ENCODE measurements at places on chromosomes 6 and 20.

- no peak for DNase-seq
These were observed 11.8 kb upstream of the SNRPC start for GRCh38 chr6:34745277-34746103.

DNA sequence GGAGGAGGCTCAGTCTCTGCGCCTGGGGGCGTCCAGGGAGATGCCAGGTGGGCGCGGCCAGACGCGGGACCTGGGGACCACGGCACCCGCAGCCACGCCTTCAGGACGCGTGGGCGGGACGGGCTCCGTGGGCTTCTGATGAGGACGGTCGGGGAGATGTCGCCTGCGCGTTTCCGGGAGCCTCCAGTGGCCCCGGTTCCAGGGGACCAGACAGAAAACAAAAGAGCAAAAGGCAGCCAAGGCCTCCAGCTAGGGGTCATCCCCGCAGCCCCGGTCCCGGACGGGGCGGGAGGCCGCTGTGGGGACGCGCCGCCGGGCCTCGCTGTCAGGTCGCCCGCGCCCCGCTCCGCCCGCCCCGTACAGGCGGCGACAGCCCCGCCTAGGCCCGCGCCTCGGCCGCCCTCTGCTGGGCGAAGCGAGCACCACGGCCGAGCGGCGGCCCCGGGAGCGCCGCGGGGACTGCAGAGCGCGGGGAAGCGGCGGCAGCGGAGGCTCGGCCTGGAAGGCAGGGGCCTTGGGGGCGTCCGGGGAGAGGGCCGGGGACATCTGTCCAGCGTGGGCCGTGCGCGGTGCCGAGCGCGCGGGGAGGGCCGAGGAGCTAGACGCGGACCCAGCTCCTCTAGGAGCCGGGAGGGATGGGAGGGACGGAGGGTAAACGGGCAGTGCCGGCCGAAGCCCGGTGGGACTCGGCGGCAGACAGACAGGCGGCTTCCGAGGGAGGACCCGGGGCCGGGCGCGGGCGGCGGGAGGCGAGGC is 48.7 kb downstream of the TMEM242 start:
- peak; percentile 90 for DNase-seq

- no peak for DNase-seq
These were observed 51.8 kb upstream of the MYB start for GRCh38 chr6:135129136-135129856.

DNA sequence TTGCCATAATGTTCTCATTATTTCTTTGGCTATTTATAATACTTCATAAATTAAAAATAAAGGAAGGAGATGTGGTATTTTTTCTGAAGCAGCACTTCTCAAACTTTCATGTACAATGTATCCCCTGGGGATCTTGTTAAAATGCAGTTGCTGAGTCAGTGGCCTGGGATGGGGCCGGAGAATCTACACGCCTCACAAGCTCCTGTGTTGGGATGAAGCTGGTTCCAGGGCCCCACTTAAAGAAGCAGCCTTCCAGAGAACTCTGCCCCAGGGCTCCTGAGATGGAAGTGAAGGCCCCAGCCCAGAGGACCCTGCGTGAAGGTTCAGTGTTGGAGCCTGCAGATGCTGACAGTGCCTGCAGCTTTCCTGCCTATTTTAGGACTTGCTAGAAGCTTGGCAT is 40.1 kb upstream of the SLC23A2 start:
- no peak for DNase-seq

- no peak for DNase-seq
These were observed 200.7 kb upstream of the BMP2 start for GRCh38 chr20:6566821-6567220.

DNA sequence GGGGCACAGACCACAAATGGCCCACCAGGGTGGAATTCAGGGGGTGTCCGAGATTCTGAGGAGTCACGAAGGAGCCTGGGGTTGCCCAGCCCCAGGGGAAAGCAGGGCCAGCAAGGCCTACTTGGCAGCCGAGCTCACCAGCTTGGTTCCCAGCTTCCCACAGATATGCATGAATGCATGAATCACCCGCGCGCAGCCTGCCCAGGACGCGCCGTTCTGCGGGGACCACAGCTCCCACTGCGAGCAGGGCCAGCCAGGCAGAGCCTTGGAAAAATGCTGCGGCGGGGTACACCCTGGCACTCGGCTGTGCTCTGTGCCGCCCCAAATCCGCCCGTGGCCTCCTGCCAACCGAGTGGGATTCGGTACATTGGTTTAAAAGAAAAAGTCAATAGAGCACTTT is 211.0 kb downstream of the NFATC2 start:
- DNase-seq, result no peak

- no peak for DNase-seq
These were observed 5.3 kb upstream of the ADGRF5 start for GRCh38 chr6:46927066-46927465.

GRCh38 chr6:48194596-48195295 is 83.7 kb upstream of the PTCHD4 start:
- DNase-seq, result no peak

GRCh38 chr6:161169035-161169434 is 104.8 kb downstream of the AGPAT4 start:
- DNase-seq, result no peak

GRCh38 chr6:30752157-30752927 is 8.0 kb upstream of the IER3 start:
- DNase-seq, result no peak

GRCh38 chr6:5749651-5750215 is 257.0 kb downstream of the NRN1 start:
- DNase-seq, result no peak

DNA sequence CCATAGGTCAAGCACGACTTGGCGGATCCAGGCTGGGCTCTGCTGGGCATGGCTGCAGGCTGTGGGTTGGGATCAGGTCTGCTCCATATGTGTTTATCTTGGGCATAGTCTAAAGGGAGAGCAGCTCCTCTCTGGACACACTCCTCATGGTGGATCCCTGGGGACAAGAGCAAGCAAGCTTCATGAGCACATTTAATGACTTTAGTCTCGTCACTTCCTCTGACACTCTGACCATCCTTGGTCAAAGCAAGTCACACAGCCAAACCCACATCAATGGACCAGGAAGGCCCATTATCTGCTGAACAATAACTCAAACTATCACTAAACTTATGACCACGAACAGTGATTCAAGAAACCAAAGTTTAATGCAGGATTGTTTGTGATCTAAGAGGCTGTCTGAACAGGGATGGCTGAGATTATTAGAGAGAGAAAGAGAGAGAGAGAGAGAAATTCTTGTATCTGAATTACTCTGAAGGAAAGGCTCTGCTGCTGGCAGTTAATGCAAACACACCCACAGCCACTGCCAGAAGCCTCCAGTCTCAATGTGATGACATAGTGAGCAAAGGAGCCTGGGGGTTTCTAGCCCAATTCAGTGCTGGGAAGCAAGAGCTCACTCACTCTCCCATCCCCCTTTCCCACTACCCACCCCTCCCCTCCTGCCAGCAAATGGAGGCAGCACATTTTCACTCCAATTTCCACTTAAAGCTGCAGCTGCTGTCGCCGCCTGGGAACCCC is 490.2 kb upstream of the SULF2 start:
- no peak for DNase-seq

- no peak for DNase-seq
These were observed 11.8 kb upstream of the BFSP1 start for GRCh38 chr20:17542993-17543412.

GRCh38 chr20:2253256-2253655 is 42.5 kb upstream of the TGM3 start:
- DNase-seq, result no peak

GRCh38 chr20:47758517-47759450 is 26.5 kb downstream of the SULF2 start:
- DNase-seq, result no peak

DNA sequence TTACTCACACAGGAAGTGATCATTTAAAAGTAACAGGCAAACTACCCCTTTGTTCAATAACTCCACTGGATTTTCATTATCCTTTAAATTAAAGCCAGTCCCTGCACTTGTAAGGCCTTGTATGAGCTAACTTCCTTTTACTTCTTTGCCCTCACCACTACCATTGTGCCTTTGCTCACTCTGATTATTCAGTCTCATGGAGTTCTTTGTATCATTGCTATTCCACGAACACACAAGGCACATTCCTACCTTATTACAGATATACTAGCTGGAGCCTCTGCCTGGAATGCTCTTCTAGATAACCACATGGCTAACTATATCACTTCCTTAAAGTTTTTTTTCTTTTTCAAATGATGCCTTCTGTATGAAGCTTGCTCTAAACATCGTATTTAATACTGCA is 748.6 kb upstream of the HS3ST5 start:
- no peak for DNase-seq

- peak; percentile 75 for DNase-seq
These were observed at the start of gene TUBB2B for GRCh38 chr6:3227363-3228045. TSS of gene TUBB2B (minus strand) at chr6:3227653. CDS start at chr6:3227543, 110 bp downstream.

- no peak for DNase-seq
These were observed 129.0 kb upstream of the TNFAIP3 start for GRCh38 chr6:137737836-137738596.

- DNase-seq, result no peak
These were observed 61.1 kb upstream of the TBX18 start for GRCh38 chr6:84825461-84825860.

DNA sequence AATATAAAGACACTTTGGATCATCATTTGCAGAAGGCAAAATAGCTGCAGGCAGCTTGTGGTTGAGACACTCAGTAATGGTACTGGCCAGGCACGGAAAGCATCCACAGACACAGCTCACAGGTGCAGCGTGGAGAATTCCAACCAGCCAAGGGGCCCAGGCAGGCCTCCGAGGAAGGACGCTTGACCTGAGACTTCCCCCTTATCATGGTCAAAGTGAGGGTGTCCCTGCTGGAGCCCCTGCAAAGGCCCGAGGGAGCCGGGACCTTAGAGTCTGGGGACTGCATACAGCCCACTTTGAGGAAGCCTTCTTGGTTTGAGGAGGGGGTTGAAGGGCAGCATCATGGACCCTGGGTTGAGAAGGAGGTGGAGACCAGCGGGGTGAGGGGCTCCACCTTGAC is 15.1 kb upstream of the MYT1 start:
- DNase-seq, result no peak

- no peak for DNase-seq
These were observed 9.9 kb upstream of the ASCC3 start for GRCh38 chr6:100891079-100891478.

DNA sequence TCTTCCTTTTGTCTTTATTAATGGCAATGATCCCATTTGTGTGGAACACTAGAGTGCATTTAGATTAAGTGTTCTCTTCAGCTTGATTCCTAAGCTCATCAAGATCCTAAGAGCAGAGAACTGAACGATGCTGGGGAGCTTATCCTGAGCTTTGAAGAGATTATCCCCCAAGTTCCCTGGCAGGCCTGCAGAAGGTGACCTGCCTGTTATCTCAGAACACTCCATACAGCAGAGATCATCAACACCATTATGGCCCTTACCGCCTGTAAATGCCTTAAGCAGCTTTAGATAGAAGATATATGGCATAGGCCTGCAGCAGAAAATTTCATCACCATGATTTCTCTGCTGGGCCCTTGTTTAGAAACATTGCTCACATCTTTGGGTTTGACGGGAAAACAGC is 779.9 kb upstream of the MAP3K7 start:
- DNase-seq, result no peak

DNA sequence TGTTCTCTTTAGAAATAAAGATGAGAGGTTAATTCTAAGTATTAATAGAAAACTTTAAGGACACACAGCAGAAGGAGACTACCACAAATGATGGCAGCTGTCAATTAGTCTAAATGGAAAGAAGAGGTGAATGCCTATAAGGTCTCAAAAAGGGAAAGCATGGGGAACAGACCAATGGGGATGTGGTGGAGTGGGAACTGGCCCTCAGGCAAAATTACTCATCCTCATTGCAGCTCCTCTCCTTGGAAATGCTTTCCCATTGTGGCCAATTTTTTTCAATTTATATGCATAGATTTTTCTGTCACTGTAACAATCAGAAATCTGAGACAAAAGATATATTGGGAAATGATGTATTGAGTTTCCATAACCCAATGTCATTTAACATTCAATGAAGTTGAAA is 222.9 kb upstream of the DEFB112 start:
- DNase-seq, result no peak

- DNase-seq, result no peak
These were observed 268.8 kb downstream of the KCNQ5 start for GRCh38 chr6:72890671-72891070.

GRCh38 chr6:109984410-109984809 is 6.3 kb downstream of the GPR6 start:
- DNase-seq, result no peak

- DNase-seq, result no peak
These were observed 95.7 kb downstream of the SLC24A3 start for GRCh38 chr20:19308146-19308545.

GRCh38 chr20:3209946-3210317 is 634 bp downstream of the ITPA start:
- DNase-seq, result no peak

DNA sequence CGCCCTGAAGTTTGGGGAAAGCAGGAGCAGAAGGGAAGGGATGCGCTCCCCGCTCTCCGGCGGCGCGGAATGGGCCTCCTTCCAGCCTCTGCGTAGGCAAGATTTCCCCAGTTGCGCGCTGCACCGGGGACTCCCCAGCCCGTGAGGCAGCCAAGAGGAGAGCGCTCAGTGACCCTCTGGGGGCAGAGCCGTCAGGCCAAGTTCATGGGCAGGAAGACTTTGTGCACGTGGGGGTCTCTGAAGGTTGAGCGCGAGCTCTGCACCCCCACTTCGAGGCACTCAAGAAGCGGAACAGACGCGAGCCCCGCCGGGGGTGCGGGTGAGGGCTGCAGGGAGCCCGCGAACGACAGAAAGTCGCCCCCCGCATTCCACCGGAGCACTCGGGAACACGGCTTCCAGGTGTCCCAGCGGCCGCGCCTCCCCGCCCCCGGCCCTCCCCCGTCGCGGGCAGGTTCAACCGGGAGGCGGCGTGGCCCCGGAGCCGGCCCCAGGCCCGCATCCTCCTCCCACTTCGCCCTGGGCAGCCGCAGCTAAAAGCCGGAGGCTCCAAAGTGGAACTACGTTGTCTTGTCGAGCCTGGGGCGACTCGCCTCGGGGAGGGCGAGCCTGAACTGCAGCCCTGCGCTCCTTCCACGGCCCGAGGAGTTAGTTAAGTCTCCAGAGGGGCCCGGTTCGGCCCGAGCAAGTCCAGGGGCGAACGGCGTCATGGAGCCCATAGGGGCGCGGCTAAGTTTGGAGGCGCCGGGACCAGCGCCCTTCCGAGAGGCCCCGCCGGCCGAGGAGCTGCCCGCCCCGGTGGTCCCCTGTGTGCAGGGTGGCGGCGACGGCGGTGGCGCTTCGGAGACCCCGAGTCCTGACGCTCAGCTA is at the start of gene PPP1R3G:
PPP1R3G (plus strand) TSS at position 561 of the 867 bp plus-strand sequence; CDS start at position 706, 145 bp downstream.
- DNase-seq, result peak; percentile 35

Measured in endothelial cell (in vitro differentiated cells).